ENCODE measurements at places on chromosomes 1 and 21.

DNA sequence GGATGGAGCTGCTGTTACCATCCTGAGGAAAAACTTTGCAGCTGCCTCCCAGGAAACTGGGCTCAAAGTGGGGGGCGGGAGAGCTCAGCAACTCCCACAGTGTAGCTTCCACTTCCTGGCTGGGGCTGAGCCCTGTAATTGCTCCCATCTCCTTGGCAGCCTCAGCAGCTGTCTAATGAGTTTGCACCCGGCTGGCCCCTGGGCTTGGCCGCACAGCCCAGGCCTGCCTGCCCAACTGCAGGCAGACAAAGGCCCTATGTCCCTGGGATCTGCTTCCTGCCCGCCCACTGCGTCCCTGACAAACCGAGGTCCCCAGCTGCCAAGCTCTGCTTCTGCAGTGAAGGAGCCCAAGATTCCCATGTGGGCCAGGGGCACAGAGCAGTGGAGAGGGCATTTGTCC lies 30.1 kb downstream of the EDN2 start:
- peak; percentile 41 for DNase-seq

DNA sequence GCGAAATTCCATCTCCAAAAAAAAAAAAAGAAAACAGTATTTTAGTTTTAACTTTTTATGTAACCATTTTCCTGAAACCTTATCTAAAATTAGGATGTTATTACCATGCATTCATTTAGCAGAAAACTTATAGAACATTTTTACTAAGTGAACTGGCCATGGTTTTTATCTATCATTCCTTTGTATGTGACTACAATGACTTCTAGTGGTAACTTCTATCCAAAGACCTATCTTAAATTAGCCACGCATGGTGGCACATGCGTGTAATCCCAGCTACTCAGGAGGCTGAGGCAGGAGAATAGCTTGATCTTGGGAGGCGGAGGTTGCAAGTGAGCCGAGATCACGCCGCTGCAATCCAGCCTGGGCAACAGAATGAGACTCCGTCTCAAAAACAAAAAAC lies 11.4 kb downstream of the GGPS1 start:
- DNase-seq: no peak

DNA sequence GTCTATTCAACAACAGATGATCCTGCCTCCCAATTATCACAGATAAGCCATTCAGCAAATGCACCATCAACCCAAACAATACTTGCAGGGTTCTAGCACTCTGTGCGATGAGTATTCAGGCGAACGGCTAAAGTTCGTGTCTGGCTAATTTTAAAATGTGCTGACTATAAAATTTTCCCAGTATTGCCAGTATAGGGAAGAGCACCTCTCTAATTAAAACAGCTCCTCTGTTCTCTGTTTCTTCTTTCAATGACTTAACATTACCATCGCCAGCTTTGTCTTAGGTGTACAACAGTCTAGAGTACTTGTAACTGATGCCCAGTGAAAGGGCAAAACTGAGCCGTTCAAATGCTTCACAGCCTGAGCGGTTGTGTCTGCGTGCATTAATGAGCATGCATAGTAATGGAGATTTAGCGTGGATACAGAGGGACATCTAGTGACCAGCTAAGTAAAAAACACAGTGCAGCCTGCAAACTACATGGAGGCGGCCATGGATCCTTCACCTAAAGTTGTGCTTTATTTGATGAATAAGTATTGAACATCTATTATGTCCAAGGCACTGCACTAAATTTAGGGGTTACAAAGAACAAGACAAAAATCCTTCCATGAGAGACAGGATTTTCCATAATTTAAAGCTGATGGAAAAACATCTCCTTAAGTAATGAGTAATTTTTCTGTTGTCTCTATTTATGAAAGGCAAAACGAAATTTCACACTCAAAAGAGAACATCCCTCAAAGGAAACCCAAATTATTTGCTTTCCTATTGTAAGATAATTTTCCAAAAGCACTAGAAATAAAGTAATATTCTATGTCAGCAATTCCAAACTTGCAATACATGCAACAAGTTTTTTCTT lies 120.0 kb downstream of the SETD4 start:
- no peak for DNase-seq

DNA sequence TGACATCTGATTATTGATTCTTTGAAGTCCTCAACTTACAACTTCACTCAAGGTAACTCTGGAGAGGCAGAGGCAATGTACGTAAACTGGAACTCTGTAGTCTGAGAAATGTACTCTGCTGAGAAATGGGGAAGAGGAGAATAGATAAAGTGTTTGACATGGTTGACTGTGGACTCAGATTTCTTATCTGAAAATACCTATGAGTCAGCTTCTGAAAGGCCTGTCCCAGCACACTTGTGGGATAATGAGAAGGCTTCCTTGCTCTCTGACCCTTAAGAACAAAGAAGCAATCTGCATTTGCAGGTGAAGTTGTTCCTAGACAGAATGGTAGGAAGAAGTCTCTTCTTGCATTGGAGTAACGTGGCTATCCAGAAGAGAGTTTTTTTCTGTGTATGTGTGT lies 1573.5 kb downstream of the BRINP3 start:
- no peak for DNase-seq

DNA sequence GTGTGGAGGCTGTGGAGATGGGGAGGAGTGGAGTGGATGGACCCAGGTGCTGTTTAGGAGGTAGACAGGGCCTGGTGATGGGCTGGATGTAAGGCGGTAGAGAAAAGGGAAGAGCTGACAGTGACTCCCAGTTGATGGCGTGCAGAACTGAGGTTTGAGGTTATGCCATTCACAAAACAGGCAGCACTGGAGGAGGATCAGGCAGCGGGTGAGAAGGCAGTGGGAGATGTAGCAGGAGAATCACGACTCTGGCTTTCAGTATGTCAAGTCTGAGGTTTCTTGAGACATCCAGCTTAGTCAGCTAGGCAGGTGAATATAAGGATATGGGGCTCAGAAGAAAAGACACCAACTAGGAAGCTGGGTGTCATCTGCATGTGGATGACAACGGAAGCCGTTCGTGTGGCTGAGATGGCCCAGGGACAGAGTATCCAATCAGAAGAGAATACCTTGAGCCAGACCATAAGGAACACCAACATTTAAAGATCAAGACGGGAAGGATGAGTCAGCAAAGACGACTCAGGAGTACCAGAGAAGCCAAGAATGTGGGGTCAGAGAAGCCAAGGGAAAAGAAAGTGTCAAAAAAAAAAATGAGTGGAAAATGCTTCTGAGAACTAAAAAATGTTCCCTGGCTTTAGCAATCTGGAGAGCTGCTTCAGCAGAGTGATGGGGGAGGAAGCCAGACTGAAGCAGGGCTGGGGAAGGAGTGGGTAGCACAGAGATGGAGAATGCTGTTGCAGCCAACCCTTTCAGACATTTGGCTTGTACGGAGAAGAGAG lies 15.2 kb downstream of the LRRN2 start:
- DNase-seq: no peak

DNA sequence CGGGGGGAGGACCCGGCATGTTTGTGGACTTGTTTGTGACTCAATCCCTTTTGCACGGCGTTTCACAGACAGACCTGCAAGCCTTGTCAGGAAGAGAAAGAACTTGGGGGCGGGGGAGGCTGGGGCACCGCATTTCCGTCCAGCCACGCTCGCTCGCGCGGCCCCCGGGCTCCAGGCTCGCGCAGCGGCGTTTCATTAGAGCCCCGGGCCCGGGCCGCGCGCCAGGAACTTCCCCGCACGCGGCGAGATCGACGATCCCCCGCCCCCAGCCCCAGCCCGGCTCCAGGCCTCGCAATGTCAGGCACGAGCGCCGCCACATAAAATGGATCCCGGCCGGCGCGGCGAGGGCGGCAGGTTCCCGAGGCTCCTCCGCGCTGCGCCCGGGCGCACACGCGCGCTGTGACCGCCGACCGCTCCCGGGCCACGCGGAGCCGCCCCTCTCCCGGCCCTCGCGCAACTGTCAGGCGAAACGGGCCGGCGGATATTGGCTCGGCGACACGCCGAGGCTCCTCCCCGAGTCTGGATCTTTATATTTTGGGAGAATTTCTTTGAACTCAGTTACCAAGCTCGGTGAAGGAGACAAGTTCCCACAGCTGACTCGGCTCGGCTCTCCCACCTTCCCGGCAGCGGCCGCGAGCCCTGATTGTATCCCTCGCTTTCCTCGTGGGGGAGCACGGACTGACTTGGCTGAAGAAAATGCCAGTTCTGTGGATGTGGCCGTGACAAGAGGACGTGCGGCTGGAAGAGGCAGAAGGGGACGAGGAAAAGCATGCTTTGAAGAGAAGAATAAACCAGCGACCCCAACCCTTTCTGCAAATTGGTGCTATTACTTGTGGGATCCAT lies at the start of gene KIF26B:
KIF26B (plus strand) TSS at position 557 of the 843 bp plus-strand sequence. CDS start 440 bp downstream, outside the sequence.
- peak; percentile 80 for DNase-seq

- DNase-seq: no peak
These were observed 30.3 kb downstream of the ZSCAN20 start for GRCh38 chr1:33502726-33503125.

GRCh38 chr1:235253219-235253962 lies 74.6 kb downstream of the ARID4B start:
- DNase-seq: no peak

- no peak for DNase-seq
These were observed 447.2 kb upstream of the NR5A2 start for GRCh38 chr1:199580300-199580699.

- no peak for DNase-seq
These were observed 62.7 kb downstream of the CAMK2N1 start for GRCh38 chr1:20423169-20423795.

- no peak for DNase-seq
These were observed 10.3 kb downstream of the NIPAL3 start for GRCh38 chr1:24425922-24426321.

DNA sequence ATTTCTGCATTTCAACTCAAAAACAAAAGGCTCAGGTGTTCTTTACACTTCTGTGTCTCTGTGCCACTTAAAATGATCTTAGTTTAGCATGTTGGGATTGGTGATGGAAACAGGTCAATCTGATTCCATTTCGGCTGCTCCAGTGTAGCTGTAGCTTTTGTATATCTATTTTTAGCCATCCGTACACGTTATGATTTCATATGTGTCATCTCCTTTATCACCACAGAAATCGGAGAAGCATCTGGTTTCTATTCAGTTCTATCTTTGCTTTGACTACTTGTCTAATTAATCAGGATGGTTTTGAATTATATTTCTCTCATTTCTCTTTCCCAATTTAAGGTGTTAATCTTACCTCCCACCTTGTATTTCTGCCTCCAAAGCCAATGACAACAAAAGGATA lies 41.1 kb downstream of the RGS21 start:
- no peak for DNase-seq

DNA sequence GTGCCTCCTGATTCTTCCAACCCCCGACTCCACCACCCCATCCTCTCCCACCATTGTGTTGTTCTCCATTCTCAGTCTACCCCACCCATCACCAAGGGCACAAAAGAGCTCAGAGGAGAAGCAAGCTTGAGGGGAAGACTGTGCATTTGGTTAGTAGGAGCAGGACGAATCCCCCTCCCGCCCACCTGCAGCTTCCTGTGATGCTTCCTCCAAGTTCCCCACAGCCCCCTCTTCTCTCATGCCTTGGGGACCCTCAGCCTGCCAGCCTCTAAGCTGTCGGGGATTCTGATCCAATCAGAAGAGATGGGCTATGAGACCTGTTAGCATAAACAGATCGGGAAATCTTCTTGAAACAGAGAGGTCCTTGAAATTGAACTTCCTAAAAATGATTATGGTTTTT lies 22.2 kb upstream of the CAPZB start:
- no peak for DNase-seq

DNA sequence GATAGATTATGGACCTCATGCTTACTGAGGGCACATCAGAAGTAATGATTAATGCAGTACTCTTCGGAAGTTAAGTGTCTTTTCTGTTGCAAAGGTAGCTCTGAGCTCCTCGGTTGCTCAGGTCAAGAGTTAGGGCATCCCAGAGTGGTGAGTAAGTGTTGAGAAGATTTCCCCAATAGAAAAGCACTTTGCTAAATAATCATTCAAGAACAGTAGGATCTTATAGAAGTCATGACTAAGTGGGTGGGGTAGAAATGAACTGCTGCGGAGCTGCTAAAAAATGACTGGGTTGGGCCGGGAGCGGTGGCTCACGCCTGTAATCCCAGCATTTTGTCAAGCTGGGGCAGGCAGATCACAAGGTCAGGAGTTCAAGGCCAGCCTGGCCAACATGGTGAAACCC lies 648.6 kb upstream of the CAMK1G start:
- no peak for DNase-seq

- DNase-seq: no peak
These were observed 90.0 kb downstream of the MACF1 start for GRCh38 chr1:39294531-39294930.

GRCh38 chr1:18233176-18233864 lies 125.7 kb downstream of the IGSF21 start:
- DNase-seq: no peak

- DNase-seq: no peak
These were observed 373.0 kb upstream of the ESRRG start for GRCh38 chr1:217096200-217096599.

- DNase-seq: no peak
These were observed 60.5 kb downstream of the BACE2 start for GRCh38 chr21:41228492-41228891.

DNA sequence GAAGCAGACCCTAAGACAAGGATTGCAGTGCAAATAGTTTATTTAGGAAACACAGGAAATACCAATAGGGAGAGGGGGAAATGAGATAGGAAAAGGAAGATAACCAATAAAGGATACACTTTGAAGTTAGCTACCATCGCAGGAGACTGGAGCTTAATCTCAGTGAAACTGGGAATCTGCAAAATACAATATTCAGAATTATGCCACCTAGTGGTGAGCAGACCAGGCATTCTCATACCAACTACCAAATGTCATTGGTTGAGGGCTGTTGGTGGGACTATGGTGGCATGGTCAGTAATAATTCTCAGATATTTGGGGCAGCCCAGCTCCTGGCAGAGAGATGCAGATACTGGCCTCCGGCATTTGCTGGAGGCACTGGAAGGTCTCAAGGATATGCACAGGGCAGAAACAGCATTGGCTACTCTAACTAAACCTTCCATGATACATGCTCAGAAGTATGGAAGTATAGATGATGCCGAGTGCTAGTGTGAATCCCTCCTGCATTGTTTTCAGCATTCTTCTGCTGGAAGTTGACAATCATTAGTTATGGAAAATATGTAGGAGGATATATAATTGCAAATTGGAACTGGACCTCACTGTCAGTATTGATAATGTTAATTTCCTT lies 11.8 kb upstream of the ZFP69B start:
- no peak for DNase-seq

- DNase-seq: no peak
These were observed 50.4 kb downstream of the TENT5C start for GRCh38 chr1:117656202-117656641.

DNA sequence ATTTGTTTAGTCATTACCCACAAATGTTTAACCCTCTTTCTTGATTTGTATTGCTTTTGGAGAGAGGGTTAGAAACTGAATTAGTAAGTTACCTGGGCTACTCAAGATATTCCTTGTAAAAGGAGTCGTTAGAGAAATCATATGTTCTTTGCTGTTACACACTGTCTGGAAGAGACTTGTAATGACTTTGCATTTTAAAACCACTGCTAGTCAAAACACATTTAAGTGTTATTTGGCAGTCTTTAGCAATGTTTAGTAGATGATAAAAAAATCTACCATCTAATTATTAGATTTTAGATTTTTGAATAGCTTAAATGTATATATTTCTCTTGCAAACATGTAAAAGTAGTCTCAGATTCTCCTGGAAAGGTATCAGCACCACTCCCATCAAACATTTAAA lies 6.6 kb downstream of the OSBPL9 start:
- DNase-seq: no peak

Measured in aorta (tissue), 5 donors.